ENCODE measurements at places on chromosomes 2 and 18.

DNA sequence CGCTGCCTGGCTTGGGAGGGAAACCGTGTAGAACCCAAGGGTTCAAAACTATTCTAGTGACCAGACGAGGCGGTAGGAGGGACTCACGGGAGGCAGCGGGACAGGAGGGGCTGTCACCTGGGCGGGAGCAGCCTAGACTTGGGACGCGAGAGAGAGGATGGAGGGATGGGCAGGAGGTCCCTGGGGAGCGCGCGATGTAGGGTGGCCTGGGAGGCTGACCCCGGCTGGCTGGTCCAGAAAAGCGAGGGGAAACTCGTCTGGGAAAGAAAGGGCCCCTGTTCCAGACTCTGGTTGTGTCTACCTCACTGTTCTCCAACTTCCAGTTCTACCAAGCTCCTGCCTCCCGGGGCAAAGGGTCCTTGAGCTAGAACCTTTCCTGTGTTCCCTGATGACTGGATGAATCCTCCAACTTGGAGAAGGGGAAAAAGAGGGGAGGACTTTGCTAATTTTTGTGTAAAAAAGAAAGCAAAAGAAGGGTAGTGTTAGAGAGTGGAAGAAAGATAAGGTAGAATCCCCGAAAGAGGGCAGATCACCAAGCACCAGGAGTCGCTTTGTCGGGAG, 1.4 kb downstream of the DOK6 start:
- DNase-seq = no peak

DNA sequence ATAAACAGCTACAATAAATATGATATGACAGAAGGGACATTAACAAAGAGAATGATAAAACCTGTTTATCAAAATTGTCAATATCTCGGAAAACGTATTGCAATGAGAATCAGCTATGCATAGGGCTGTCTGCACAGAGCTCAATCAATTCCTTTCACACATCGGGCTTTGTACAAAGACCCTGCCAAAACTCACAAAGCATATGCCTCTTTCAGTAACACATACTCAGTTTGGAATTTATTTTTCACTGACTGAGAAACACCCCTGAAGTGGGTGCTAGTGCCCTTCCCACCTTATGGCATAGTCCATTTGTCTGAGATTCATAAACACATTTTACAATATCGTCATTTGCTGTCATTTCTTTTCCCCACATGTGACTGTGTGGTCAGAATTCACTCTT, 815.8 kb upstream of the FAM98A start:
- no peak for DNase-seq

DNA sequence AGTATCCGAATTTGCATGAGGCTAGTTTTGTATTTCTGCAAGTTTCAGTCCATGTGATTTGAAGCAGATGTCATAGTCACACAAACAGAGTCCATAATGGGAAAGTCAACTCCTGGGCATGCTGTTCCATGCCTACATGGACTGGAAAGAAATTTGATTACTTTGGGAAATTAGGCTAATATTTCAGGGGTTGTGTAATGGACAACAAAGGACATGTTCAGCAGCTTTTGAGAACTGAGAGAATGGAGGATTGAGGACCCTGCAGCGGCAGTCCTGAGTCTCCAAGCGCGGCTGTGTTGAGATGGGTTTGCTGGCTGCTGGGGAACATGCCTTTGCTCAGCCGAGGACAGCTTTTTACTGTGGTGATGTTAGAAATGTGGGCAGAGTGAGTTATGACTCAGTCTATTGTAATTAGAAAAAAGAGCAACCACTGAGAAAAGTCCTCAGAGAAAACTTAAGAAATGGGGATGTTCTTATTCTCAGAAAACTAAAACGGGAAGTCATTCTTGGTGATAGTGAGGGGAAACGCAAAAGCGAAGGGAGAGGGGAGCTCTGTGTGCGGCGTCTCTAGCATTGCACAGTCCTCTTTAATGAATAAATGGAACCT, 149.2 kb downstream of the FAM210A start:
- no peak for DNase-seq

GRCh38 chr2:241514553-241514952, 6.2 kb upstream of the STK25 start:
- no peak for DNase-seq

GRCh38 chr2:215003001-215003400, 135.4 kb downstream of the ABCA12 start:
- DNase-seq = no peak

DNA sequence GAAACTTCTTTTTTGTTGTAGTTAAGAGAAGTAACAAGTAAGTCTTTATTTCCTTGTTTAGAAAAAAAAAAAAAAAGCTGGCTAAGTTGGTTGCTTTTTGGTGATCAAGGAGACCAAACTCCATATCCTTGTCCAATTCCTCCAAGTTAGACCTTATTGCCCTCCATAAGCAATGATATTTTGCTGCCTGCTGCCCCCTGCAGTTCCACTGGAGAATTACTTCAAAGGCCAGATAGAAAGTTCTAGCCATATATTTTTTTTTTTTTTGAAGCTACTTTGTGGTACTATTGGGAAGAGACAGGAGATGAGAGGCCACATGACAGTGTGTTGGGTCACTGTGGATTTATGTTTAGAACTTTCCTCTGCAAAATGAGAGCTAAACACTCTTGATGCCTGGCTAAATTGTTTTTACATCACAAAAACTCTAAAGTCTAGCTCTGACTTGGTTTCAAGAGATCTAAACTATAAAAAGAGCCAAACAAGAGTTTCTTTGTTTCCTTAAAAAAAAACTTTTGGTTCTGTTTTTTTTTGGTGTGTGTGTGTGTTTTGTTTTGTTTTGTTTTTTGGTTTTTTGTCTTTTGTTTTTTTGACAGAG, 80.7 kb upstream of the RASGRP3 start:
- DNase-seq = peak; percentile 68

- no peak for DNase-seq
Observed at GRCh38 chr18:74131124-74131523, 16.5 kb downstream of the FBXO15 start.

GRCh38 chr18:10401930-10402329, 52.5 kb upstream of the APCDD1 start:
- DNase-seq = no peak
